ENCODE measurements at places on chromosomes 13 and 19.

DNA sequence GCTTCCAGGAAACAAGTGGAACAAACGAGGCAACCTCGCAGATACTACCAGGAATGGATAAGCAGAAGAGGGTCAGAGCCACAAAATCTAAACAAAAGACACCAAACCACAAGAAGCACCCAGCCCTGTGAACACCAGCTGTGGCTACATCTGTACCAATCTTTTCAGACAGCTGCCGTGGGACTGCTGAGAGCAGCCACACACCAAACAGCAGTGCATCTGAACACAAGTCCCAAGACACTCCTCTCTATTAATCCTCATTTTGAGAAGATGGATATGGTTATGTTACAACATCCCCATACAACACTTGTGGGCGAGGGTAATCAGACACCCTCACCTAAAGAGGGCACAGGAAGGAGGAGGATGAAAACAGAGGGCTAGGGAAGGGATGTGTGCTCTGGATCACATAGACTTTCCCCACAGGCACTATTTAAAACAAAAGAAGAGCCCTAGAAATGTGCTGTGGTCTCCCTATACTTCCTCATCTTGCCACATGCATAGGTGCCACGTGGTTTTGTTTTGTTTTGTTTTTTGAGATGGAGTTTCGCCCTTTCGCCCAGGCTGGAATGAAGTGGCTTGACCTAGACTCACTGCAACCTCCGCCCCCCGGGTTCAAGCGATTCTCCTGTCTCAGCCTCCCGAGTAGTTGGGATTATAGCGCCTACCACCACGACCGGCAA is 41.6 kb upstream of the ZNF14 start:
- no peak for DNase-seq

- DNase-seq: no peak
Observed at GRCh38 chr13:48292650-48293049, 10.9 kb upstream of the RB1 start.

- no peak for DNase-seq
Observed at GRCh38 chr19:4075373-4075772, 8.7 kb upstream of the ZBTB7A start.

DNA sequence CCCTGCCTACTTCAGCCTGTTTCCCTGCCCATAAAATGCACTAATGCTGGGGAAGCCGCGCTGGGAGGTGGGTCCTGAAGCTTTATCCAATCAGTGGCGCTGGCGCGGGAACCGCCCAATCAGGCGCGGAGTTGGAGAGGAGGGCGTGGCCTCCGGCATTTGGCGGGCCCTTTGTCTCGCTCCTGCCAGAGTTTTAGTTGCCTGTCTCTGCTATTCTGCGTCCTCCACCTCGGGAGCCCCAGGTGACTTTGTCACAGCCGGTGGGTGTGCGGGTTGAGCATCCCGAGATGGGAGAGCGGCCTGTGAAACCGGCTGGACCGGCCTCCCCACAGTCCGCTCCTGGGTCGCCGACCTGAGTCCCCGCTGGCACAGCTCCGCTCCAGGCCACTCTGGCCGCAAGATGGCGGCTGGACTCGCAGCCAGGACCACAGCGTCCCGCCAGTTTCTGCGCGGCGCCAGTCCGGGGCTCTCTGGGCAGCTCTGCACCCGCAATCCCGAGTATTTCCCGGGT is 30.7 kb upstream of the ZNF429 start:
- DNase-seq: peak; percentile 86

- DNase-seq: no peak
Observed at GRCh38 chr19:51503896-51504295, 2.3 kb upstream of the SIGLEC12 start.

GRCh38 chr13:37656247-37656940 is 57.8 kb upstream of the POSTN start:
- DNase-seq: no peak

DNA sequence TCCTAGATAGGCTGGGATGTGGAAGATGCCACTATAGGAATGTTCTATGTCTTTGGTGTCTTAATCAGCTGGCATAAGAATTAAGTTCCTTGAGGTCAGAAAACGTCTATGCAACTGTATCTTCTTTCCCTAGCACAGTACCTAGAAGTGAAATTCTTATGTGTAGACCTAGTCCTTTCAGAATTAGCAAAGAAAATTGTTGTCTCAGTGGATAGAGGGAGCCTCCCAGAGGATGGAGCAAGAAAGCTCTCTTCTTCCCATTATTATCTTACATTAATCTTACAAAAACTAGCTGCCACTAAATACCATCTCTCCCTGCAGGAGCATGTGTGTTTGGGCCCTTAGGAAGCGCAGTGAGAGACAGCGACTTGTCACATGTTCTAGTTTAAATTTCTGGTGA is 11.6 kb downstream of the CLDN10 start:
- DNase-seq: no peak

DNA sequence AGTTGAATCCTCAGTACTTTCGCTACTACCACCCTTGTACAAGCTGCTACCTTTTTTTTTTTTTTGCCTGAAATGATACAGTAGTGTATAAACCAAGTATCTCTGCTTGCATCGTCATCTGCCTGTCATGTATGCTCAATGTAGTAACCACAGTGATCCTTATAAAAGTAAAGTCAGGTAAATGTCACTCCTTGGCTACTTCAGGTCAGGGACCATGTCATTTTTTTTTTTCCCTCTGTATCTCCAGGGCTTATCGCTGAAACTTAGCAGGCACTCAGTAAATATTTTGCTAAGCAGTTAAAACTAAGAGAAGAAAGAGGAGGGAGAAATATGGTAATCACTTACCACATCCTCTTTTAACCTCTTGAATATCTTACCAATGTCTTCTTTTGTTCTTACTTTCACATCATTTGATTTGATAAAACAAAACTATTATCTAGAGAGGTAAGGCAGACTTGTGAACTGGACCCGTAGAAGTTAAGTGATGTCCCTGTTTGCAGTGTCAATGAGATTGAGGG is 96.8 kb upstream of the KLF12 start:
- no peak for DNase-seq
